ENCODE measurements at places on chromosomes 7 and 10.

DNA sequence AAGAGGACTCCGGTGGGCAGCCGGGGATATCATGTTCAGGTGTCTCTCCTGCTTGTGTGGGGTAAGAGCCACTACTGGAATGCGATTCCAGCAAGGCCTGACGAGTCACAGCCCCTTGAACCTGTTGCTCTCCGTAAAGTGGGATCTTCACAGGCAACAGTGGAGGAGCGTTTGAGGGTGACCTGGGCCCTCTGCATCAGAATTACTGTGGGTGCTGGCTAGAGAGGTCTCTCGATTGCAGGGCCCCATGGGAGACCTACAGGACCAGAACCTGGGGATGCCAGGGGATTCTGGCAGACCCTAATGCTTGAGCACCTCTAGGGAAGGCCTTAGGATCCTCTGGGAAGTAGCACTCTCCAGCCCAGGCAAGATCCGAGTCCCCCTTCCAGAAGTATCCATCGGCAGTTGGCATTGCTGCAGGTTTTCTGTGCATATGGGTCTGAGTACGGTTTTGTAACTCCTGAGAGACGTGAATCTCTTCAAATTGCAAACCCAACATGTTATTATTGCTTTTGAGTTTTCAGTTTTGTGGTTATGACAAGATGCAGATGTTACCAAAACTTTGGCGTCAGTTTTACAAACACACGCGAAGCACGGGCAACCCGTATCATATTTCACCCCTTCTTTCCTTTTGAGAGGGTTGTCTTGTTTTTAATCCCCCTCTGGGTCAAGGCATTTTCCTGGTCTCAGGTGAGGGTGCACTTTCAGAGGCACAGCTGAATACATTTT lies 4.6 kb downstream of the MGMT start:
- no peak for DNase-seq

DNA sequence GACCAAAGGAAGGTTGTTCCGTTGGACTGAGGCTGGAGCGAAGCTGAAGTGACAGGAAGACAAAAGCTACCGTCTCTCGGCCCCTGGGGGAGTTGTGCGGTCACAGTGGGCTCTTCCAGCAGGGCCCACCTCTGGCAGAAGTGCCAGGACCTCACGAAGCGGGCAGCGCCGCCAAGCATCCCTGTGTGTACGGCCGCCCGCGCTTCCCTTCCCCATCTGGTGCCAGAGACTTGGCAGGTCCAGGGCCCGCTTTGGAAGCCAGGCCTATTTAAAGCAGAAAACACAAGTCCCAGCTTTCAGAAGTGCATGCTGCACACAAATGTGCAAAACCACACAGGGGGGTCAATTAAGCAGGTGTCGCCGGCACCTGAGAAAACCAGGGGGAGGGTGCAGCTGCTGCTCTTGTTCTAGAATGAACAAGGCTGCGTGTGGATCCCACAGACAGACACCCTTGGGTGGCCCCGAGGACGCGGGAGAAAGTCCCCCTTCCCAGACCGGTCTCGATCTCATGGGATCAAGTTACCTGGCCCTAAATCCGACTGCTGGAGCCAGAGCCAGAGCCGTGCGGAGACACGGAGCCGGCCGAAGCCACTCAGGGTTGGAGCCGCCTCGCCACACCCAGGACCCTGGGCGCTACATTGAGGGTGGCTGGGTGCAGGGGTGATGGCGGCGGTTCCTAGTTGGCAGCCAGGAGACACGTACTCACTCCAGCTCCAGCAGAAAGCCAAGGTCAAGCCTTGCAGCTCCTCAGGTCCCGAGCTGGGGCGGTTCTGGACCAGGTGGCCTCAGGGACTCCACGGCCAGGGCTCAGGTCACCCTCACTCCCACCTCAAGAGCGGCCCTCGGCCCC lies 51.8 kb upstream of the PPP2R2D start:
- no peak for DNase-seq

DNA sequence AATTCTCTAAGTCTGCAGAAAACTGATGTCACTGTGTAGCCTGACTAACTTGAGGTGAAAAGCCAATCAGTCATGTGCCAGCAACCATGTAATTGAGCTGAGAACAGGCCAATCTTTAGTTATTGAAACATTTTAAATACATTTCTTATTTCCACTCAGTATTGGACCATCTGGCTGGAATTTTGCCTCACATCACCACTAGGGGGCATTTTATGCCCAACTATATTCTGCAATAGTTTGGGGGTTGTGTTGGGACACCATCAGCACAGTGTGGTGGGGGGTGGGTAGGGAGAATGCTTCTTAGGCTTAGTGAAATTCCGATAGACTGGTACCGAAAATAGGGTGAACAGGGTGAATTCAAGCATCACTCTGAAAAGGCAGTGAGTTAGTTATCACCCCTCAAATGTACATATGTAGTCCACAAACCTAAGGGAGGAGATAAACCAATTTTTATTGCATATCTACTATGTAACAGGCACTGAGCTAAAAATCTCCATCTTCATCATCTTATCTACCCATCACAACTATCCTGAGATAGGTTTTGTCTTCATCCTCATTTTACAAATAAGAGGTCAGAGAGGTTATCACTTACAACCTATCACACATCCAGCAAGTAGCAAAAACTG lies 17.8 kb downstream of the NPSR1 start:
- peak; percentile 37 for DNase-seq

GRCh38 chr10:131577786-131578471 lies 266.4 kb upstream of the TCERG1L start:
- DNase-seq, result no peak

GRCh38 chr7:155839461-155839860 lies 27.2 kb upstream of the SHH start:
- DNase-seq, result no peak

DNA sequence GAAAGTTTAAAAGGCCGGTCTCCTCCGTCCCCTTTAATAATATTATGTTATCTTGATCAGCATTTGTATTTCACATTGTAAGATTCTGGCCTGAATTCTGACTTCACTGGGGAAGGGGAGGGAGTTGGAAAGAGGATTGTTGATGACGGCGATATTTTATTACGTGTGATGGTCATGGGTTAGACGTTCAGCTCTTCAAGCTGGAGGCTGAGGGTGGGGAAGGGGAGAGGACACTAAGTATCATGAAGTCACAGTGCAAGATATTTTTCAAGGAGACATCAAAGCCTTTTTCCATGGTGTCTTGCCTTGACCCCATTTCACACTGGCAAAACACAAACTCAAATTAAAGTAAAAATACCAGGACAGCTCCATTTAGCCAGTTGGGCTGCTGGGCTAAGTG lies 126.7 kb downstream of the WDR11 start:
- DNase-seq, result no peak

DNA sequence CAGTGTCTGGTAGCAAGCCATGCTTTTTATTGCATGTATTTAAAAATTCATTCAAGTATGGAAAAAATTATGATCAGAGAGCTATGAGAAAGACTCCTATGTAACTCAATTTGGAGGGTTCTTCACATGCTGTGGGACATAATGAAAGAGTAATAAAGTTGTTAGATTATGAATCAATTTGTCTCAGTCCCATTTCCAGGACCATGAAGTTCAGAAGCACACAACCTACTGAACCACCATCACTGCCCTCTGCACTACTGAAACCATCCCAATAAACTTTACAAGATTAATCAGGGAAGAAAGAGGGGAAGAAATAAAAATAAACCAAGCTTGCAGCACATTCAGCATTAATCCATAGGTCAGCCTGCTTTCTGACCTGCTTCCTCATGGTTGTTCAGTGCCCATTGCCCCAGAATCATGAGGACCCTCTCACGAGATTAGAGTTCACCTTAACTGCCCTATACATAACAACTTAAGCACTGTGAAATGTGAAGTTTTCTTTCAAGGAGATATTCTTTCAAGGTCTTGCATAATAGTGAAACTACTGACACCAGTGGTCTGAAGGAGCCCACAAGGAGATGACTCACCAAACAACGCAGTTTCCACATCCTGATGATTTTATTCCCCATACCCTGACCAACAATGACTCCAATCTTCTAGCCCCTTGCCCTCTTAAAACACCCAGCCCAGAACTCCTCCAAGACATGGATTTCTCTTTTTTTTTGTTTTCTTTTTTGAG lies 171.5 kb upstream of the ADCY1 start:
- DNase-seq, result peak; percentile 17

- DNase-seq, result no peak
Observed at GRCh38 chr10:123943307-123943706, 51.7 kb upstream of the CPXM2 start.

- peak; percentile 64 for DNase-seq
Observed at GRCh38 chr7:87152897-87153641, 816 bp downstream of the DMTF1 start.

Measured in activated CD4-positive, alpha-beta memory T cell treated with anti-CD3 and anti-CD28 coated beads for 36 hours (primary cell).